ENCODE measurements at places on chromosomes 6 and 20.

DNA sequence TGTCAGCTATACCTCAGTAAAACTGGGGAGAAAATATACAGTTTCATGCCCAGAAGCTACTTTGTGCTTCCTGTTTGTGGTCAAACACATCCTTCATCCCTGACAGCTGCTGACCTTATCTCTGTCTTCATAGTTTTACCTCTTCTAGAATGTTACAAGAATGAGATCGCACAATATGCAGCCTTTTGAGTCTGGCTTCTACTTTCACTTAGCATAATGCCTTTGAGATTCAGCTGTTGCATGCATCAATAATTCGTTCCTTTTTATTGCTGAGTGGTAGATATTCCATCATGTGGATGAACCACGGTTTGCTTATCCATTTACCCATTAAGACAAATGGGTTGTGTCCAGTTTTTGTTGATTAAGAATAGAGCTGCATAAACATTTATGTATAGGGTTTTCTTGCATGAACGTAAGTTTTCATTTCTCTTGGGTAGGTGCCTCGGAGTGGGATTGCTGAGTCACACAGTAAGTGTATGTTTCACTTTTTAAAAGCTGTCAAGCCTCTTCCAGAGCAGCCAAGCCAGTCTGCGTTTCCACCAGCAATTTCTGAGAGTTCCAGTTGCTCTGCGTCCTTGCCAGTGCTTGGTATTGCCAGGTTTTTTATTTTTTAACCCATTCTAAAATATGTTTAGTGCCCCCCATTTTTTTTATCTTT is 86.6 kb upstream of the PAX1 start:
- no peak for DNase-seq

DNA sequence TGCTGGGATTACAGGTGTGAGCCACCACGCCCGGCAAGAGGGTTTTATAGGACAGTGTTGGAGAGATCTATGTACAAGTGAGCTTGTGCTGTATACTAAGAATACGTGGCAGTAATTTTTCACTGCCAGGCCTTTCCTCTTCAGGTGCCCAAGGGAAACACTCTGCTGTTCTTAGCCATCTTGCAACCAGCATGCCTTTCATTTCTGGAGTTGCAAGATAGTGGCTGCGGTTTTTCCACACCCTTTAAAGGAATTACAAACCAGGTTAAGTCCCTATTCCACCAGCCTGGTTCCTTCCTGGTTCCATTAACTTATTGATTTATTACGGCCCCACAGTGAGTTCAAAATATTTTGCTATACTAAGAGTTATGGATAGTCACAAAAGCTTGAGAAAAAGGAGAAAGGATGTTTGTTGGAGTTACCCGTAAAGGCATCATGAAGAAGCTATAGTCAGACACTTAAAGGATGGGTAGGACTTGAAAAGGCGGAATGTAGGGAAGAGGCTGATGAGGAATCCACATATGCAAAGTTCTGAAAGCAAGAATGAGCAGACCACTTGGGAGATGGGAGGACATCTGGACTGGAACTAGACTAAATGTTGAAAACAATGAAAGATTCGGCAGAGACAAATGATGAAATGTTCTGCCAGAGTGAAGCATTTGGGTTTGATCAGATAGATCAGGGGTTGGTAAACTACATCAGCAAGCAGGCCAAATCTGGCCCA is 61.4 kb upstream of the ASIP start:
- no peak for DNase-seq

DNA sequence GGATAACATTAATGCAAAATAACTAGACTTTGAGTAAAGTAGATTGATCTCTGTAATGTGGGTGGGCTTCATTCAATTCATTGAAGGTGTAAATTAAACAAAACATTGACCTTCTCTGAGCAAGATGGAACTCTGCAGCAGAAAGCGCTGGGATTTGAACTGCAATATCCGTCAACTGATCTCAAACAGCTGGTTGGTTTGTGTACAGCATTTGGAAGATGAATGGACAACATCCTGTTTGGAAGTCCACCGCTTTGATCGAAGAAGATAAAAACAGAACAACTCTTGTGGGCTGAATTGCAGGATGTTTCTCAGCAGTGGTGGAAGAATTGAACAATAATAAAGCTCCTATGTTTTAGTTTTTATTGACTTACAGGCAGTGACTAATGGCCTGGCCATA is 20.6 kb downstream of the HLA-C start:
- DNase-seq = no peak

DNA sequence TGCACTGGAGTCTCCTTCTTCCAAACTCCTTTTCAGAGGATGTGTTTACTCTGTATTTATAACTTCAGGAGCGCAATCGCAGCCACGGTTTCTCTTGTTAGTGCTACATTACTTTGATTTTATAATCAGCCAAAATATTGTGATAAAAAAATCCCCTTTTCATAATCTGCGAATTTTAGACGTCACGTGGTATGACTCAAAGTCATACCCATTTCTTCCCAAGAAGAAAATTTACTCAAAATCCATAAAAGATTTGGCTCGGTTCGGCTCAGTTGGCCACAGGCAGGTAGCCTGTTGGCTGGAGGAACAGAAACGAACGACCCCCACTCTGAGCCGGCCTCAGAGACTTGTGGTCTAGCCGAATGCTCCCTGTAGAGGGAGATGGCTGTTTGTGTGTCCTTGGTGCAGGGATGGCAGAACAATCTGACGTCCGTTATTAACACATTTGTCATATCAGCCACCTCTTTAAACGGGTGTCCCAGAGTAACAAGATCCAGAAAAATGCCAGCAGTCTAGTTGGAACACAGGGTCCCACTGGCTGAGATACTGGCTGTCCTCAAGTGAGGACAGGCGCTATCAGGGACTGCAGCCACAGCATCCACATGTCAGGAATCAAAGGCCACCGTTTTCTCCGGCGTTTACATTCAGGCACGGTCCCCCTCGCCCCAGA is 247.6 kb downstream of the DLL1 start:
- no peak for DNase-seq

GRCh38 chr20:51193066-51193772 is 170.3 kb upstream of the KCNG1 start:
- no peak for DNase-seq

- DNase-seq = no peak
Measured at GRCh38 chr6:64225503-64225902, 589.9 kb downstream of the PHF3 start.

Data from stromal cell of bone marrow (primary cell).